ENCODE measurements at places on chromosomes 12 and 14.

DNA sequence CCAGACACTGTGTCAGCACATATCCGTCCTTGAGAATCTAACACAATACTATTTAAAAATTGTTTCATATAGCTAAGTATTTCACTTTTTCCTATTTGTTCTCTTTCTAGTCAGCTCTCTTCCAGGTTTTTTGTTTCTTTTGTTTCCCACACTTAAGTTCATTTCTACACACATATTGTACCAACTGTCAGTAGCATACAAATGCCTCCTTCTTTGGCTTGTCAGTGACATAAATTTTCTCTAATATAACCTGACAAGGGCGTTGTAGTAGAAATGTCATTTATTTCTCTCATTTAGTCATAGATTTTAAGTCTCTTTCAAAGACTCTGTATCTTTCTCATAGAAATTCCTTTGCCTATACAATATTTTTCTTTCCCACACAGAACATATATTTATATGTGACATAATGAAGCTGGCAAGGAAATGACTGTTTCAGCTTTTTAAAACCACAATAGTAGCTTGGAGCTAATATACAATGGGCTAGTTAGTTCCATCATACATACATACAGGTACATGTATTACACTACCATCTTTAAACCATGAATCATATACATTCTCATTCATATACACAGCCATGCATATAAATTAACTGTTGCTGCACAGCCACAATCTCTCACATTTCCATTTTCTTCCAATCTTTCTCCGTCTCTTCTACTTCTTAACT is 42.3 kb upstream of the EPS8 start:
- no peak for DNase-seq

DNA sequence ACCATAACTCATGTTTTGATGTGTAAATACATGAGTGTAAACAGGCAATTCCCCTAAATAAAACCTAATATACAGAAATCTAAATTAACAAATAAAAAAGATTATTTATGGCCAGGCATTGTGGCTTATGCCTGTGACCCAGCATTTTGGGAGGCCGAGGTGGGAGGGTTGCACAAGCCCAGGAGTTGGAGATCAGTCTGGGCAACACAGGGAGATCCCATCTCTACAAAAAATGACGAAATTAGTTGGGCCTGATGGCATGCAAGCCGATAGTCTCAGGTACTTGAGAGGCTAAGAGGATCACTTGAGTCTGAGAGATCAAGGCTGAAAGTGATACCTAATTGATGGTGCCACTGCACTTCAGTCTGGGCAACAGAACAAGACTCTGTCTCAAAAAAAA is 48.7 kb downstream of the BCAT1 start:
- DNase-seq: no peak

DNA sequence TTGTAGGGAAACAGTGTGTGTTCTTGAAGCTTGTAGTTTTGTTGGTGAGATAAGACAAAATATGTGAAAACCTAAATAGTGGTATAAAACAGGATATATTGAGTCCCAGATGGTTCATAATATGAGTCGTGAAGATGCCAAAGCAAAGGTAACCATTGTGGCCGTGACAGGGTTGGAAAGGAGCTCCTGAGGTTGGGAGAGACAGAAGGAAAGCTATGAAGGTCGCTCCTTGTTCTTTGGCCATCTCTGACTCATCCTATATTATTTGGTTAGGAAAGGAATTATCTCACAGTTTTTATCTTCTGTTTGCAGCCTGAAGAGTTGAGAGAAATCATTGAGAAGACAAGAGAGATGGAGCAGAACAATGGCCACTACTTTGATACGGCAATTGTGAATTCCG is 27.1 kb downstream of the ATP6V1D start:
- no peak for DNase-seq

DNA sequence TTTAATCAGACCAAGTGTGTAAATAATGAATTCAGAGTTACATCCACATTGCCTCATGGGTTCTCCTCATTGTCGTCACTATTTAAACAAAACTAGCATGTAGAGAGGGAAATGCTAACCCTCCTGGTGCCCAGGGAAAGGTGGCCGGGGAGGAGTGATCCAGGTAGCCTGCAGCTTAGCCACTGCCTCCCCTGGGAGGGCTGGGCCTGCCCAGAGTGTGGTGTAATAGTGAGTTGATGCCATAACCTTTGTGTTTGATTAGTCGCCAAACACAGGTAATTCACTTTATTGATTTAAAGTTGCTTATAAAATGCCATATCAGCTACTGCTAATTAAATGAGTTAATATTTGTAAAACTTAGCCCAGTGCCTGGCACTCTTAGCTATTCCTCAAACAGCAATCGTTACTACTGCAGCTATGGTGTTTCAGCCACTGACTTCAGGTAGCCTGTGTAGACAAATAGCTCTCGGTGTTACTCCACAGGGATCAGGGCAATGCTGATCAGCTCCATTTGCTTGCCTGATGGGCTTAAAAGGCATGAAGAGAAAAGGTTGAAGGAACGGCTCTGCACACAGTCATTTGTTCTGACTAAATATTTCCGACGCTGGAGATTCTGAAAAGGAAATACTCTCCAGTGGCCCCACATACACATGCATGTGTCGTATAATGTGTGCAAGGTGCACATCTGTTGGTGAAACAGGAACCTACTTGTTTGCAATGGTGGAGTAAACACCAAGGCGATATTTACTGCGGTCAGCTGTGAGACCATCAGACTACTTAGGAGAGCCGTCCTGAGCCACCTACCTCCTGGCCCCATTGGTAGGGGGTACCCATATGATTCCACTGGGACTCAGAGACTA is 45.7 kb upstream of the PRMT8 start:
- no peak for DNase-seq

- DNase-seq: no peak
Measured at GRCh38 chr14:90062822-90063539, 1.2 kb downstream of the KCNK13 start.

DNA sequence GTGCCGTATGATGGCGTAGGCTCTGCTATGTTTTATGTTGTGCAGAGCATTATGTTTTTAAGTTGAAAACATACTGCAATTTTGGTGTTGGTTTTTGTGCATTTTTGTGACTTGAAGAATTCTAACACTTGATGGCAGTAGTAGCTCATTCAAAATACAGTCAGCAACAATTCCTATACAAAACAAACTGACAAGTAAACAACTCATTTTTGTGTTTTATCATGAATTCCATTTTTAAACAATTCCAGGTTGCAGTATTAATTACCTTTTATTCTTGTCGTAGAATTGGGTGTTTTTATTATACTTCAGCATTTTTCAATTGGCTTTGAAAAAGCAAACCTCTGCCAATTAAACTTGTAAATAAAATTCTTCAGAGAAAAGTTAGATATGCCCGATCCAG is 4.1 kb upstream of the CCER1 start:
- DNase-seq: no peak

GRCh38 chr12:2769866-2770533 is 24.8 kb upstream of the FKBP4 start:
- no peak for DNase-seq

- DNase-seq: no peak
Measured at GRCh38 chr12:86712425-86712843, 456.2 kb upstream of the MGAT4C start.

- DNase-seq: peak; percentile 43
Measured at GRCh38 chr12:64256166-64256800, 34.2 kb upstream of the KICS2 start.

GRCh38 chr12:26466726-26467125 is 271.4 kb downstream of the SSPN start:
- no peak for DNase-seq

GRCh38 chr14:92846162-92846897 is 52.2 kb downstream of the GOLGA5 start:
- DNase-seq: no peak

DNA sequence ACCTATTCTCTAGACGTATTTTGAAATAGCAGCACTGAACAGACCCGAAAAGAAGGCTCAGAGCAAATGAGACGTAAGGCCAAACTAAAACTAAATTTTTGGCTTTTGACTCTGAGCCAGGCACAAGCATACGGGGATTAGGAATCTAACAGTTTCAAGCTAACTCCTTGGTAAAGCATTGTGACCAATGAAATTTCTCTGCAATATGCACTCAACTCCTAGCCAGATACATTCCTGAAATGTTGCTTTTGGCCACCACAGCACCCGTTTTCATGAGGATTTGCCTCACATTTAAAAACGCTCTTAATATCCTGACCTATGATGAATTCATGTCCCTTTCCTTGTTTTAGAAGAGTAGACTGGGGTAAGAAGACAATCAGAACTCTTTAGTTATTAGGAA is 53.1 kb upstream of the NPFF start:
- no peak for DNase-seq

DNA sequence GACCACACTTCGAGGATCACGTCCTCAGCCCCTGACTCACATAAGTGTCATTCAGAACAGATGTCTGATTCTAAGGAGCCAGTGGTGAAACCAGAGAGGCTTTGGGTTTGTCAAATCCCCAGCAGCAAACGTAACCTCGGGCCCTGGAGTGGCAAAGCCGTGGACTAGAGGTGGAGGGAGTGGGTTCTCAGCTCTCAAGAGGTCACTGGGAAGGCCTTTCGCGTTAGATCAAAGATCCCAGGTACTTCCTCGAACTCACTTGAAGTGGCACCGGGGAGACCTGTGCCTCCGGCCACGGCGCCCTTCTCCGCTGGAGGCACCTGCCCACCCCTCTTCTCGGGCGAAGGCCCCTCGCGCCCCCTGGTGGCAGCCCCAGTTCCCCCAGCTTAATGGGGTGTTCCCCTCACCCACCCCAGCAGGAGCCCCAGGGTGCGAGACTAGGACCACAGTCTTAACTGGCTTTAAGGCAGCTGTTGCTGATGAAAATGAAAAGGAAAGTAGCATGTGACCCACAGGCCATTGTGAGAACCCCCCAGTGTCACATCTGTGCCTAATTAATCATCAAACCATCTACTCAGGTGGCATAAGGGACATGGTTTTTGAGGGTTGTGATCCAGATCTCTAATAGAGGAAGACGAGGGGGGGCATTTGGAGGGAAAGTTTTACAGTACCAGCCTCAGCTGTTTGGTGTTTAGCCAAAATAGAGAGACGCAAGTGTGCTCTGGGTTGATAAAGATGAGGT is 672 bp upstream of the ESR2 start:
- DNase-seq: peak; percentile 51

DNA sequence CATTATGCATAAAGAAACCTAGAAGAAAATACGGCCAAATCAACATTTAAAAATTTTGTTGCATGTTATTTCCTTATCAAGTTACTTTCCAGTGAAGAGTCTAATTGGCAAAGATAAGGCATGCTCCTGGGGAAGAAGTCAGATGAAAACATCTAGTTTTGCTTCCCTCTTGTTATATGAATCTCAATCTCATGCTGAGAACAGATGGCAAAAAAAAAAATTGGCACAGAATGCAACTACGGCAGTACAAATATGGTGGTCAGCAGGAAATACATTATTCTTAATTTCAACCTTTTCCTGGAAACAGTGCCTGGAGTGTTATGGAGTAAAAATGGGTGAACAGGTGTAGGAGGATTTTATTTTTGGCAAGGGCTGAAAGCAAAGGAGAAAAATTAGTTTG is 32.8 kb downstream of the HECTD4 start:
- DNase-seq: no peak

DNA sequence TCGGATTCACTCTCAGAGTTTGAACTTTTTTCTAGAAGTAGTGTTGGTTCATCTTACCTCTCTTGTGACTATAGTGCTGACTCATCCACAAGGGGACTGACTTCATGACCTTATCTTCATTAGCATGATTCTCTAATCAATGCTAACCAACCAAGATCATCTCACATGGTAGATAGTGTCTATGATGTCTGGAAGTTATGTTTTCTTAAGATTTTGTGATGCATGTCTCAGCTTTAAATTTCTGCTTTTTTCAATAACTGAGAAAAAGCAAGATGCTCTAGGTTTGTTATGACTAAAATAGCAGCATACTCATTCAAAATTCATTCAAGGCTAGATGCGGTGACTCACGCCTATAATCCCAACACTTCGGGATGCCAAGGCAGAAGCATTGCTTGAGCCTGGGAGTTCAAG is 12.3 kb upstream of the SLC35E3 start:
- no peak for DNase-seq

DNA sequence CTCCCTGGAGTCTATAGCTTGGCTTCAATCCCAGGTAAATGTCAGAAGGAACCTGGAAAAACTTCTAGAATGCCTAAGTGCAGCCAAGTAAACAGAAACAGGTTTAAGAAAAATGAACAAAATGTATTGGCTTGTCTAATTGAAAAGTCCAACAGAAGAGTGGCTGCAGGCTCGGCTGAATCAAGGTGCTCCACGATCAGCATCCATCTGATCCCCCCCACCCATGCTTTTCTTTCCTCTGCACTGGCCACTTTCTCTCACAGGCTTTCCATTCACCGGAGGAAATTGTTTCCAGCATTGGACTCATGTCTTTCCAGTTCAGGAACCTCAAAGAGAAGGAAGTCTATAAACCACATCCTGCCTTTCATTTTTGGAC is 42.0 kb upstream of the C14orf180 start:
- DNase-seq: no peak

GRCh38 chr12:126897102-126897501 is 1369.9 kb upstream of the TMEM132C start:
- no peak for DNase-seq

DNA sequence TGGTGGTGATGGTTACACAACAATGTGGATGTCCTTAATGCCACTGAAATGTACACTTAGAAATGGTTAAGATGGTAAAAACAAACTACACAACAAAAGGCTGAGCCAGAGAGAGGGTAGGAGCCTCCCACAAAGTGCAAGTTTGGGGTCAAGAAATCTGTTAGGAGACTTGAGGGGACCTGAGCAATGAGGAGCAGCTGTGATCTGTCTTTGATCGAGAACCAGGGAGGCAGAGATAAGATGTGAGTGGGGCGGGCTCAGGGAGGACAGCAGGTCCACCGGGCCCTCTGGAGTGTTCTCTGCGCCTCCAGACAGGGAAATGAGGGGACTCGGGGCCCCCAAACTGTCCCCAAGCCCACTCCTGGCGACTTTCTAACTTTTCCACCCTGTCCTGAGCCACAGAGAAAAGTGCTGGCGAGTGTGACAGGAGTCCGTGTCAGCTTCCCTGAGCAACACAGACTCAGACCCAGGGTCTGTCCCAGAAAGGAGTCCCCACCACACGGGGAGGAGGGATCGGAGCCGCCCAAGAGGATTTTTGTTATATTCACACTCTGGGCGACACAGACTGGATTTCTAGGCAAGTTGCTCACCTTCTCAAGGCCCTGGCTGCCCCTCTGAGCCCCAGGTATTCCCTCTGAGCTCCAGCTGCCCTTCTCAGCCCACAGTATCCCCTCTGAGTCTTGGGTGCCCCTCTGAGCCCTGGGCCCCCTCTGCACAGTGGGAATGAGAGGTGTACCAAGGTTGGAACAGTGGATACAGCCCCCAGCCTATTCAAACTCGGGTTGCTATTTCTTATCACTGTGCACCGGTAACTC is 11.5 kb upstream of the SCARB1 start:
- DNase-seq: no peak
